ENCODE measurements at places on chromosomes 1 and 21. TPM values are rescaled to one million over a fixed set of nuclear protein-coding genes. Genes with fewer than 3 reads are reported as not detected.

Gene HSD3B1
- total RNA-seq = not detected

Gene CHODL
- total RNA-seq = 0.13 TPM

DNA sequence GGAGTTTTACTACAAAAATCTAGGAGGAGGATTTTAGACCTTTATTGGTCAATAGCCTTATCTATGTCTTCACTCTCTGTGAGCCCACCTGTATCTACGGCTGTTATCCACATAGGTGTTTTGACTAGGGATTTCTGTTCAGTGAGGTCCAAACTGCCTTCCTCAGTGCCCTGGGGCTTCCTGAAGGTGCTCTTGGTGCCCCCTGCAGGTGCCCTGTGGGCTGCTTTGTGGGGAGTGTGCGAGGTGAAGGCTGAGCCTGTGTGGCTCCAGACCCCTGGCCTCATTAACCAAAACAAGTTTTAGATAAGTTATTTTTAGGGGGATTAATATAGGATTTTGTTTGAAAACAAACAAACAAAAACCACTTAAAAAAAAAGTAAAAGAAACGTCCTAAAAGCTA, 122.5 kb downstream of the KIF26B start:
- no peak for DNase-seq

GRCh38 chr1:232111611-232112010, 485.0 kb downstream of the DISC1 start:
- DNase-seq = no peak

GRCh38 chr21:34157521-34157920, 84.1 kb downstream of the MRPS6 start:
- no peak for DNase-seq

DNA sequence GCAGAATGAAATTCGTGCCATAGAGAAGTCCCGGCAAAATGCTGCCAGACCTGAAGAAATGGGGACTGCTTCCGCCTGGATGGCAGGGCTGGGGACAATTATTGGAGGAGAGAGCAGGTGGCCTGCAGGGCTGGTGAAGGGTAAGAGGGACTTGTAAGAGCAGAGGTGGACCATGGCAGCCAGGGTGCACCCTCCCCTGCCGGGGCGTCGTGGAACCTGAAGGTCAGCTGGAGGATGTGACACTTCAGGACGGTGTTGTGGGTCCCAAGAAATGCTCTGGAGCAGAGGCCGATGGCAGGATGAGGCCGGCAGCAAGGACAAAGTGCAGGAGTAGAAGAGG, 40.3 kb downstream of the RIPK4 start:
- no peak for DNase-seq

GRCh38 chr1:21814241-21814918, 2.3 kb downstream of the LDLRAD2 start:
- no peak for DNase-seq

GRCh38 chr1:32334864-32335534, 1.0 kb downstream of the MARCKSL1 start:
- peak; percentile 55 for DNase-seq

Data from dermis microvascular lymphatic vessel endothelial cell (primary cell).